BJ (cell line): ENCODE measurements at places on chromosomes 1 and 21.

DNA sequence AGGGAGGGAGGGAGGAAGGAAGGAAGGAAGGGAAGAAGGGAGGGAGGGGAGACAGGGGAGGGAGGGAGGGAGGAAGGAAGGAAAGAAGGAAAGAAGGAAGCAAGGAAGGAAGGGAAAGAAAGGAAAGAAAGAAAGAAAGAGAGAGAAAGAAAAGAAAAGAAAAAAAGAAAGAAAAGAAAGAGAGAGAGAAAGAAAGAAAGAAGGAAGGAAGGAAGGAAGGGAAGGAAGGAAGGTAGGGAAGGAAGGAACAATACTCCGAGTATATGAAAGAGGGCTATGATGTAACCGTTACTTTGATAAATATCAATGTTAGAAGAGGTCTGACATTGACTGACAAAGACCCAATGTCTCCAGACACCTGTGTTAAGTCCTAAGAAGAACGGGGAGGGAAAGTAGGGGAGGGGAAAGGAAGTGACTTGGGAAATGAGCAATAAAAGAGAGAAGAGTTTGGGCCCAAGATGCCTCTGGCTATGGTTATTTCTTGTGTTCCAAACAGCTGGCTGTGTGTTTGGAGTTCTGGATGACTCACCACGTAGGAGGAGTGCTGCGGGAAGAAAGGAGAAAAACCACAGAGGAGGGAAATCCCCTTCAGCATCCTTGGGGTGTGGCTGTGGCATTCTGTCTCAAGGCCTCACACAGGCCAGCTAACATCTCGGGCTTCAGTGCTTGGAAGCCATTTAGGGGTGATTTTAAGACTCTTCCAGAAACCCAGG is 37.0 kb upstream of the RXRG start:
- DNase-seq: peak; percentile 62

DNA sequence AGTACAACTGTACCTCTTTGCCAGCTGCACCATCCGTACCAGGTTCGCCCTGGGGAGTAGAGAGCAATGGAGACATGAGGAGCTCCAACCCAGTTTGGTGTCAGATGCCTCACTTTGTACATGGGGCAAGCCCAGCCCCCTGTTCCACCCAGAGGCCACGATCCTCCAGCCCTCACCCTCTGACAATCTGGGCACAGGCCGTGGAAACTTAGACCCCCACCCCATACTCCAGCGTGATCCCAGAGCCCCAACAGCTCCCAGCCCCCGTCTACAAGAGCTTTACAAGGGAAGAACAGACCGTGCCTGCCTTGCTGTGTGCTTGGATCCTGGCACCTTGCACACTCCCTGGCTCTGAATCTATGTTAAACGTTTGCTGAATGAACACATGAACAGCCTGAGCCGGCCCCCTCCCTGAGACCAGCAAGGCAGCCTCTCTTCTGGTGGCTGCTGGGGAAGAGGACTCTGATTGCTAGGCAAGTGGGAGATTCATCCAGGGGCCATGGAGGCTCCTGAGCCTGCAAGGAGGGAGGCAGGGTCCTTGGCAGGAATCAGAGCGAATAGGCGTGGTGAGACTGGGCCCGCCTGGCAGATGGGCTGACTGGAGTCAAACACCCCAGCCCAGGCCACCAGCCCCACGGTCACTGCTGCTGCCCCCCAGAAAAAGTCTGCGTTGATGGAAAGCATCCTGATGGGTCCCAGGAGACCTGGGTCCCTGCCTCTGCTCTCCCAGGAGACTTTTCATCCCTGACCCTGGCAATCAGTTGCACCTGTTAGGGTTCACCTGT is 12.5 kb upstream of the PEF1 start:
- DNase-seq: no peak

DNA sequence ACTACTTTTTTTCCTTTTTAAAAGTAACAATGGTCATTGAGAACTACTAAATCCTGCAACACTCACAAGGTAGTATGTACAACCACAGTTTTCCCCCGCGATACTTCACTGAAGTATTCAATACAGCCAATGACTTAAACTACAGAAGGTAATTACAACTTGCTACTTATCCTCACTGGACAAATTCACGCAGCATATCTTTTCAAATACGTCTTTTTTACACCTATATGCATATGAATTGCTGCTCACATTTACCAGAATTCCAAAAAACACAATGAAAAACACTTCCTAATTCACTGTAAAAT is 12.4 kb downstream of the NRIP1 start:
- DNase-seq: no peak

GRCh38 chr1:14369526-14370213 is 228.8 kb upstream of the KAZN start:
- DNase-seq: no peak

DNA sequence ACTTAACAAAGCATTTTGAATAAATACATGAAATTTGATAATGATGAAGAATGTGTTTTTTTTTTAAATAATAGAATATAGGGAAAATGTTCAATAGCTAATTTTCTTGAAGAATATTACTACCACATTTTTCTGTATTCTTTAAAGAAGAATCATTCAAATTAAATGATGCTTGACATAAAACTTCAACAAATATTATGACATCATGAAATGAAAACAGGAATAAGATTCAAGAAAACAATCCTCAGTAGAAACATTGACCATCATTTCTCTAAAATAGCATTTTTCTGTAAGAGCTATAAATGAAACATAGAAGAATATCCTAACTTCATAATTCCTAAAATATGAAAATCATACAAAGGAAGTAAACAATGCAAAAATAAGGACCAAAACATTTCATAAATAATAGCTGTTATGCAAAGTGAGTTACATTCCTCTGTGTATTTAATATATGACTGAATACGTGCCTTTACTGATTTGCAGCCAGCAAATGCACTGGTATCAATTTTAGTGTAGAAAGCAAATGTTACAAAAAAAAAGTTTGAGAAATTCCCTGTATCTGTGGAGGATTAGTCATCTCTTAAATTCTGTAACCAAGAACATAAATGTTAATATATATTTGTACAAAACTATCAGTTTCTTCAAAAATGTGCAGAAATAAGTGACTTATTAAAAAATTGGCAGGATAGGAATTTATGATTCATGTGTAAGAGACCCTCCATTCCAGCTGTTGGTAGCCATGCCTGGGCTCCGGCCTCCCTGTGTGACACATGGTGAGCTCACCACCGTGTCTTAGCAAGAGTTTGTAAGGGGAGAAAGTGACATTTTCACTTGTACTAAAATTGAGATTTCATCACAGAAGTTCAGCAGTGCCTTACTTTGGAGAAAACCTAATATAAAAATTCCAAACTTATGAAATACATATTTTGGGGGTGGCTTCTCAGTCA is 15.0 kb upstream of the PTPN14 start:
- no peak for DNase-seq

GRCh38 chr21:35195232-35195631 is 146.1 kb upstream of the RUNX1 start:
- DNase-seq: no peak

- peak; percentile 67 for DNase-seq
Observed at GRCh38 chr1:96370757-96371156, 350.8 kb upstream of the PTBP2 start.

GRCh38 chr21:43929217-43929971 is 64.4 kb downstream of the AGPAT3 start:
- no peak for DNase-seq

DNA sequence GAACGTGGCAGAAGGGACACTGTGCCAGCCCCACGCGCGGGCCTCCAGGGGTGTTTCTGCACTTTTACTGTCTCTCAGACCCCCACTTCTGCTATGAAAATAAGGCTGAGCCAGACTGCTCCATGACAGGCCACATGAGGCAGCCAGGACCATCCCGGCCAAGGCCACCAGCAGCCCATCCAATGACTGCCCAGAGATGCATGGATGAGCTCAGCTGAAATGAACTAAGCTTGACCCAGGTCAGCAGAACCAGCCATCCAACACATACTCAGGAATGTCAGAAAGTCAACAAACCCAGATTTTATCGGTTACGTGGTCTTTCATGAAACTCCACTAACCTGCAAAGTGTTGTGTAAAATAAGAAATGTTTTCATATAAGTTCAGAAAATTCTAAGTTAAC is 51.2 kb downstream of the CCDC185 start:
- no peak for DNase-seq

DNA sequence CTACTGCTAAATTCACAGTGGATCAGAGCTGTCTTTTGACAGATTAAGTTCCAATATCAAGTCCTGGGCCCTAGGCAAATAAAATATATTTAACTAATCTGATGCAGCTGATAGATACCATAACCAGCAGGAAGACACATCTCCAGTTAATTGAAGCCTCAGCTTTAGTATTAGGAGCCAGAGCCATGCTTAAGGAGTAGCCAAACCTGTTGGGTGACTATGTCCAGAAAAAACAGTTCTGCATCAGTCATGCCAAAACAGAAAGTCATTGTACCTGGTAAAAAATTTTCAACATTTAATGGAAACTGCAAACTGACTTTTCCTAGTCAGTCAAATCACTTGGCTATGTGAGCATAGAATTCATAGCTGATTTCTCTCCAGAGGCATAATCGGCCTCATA is 200.5 kb upstream of the RUNX1 start:
- DNase-seq: no peak

GRCh38 chr21:40270047-40270446 is 402.8 kb downstream of the PCP4 start:
- DNase-seq: no peak
